Stimulated activated CD8-positive, alpha-beta memory T cell treated with anti-CD3 and anti-CD28 coated beads, Interleukin-4, amount 100 ng/mL, for 1 hour (primary cell): ENCODE measurements at places on chromosomes 3 and 15.

DNA sequence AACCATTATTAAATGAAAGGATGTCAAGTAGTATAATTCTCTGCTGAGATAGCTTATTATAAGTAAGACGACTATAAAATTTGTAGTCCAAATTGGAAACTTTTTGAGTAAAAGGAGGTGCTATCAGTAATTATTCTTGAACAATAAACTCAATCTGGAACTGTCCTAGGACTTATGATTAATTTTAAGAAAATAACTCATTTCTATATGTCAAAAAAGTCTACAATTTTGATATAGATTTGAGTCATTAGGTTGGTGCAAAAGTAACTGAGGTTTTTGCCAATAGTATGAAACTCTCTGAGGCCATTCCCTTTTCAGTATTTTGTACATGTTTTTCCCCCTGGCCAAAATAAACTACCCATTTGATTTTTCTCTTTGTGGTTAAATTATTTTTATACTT is 41.0 kb downstream of the LEKR1 start:
- no peak for DNase-seq

- no peak for DNase-seq
Observed at GRCh38 chr3:16130066-16130465, 44.4 kb upstream of the GALNT15 start.

DNA sequence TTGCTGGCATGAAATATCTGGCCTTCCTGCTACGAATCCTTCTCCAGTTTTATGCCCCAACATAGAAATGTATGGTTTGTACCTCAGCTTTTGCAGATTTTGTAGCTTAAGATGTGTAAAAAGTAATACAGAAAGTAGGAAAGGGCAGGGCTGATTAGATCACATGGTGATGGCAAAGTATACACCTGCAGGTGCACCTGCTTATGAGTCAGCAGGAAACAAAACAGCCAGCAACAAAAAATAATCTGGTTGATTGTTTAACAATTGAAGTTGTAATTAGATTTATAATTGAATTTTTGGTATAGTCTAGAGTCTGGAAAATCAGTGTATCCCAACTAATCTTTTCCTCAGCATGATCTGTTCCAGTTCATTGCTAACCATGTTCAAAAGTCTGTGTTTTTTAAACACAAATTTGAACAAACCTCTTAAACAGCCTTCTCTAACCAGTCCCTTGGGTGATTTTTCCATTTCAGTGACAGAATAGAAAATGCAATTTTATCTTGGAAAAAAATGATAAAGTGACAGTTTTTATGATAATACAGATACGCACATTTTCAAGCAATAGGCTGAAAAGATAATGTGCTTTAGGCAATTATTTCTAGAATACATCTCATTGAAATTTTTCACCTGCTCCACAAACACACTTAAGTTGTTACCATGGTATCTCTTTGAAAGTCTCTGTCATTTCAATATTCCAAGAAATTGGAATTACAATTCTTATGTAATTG is 477.4 kb downstream of the NAALADL2 start:
- no peak for DNase-seq

GRCh38 chr3:28406241-28406640 is 57.6 kb upstream of the AZI2 start:
- DNase-seq = no peak

DNA sequence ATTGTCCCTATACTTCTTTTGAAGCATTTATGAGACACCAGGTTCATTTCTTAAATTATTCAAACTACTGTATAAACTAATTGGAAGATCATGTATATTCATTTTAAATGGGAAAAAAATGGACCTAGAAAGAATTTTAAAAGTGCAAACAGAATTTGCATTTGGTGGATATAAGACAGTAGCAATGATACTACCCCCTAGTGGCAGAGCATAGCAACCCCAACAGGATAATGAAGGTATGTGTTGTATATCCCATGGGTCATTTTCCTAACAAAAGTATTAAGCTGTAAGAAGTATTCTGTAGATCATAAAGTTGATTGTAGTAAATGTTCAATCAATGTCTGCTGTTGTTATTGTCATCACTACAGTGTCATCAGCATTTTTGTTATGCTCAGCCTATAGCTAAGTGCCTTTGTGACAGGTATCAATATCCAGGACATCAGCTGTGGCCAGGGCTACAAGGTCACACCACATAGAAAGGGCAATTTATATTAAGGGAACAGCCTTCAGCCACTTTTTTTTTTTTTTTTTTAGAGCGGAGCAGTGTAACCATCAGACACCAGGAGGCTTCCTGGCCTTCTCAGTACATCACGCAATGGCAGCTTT is 175.8 kb downstream of the FOXB1 start:
- DNase-seq = no peak

DNA sequence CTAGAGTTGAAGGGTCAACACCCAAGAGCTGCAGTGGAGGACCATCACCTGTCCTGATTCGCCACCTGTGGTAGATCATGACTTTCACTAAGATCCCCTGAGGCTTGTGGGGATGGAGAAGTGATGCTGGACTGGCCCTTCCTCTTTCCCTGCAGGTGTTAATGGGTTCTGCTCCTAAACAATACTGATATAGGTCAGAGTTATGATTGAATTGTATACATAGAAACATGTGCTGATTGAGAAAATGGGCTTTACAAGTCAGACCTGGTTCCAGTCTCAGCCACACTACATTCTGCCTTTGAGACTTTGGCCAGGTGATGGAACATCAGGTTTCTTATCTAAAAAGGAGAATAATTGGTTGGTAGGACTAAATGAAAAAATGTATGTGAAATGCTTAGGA is 418.9 kb upstream of the TPRG1 start:
- DNase-seq = no peak

DNA sequence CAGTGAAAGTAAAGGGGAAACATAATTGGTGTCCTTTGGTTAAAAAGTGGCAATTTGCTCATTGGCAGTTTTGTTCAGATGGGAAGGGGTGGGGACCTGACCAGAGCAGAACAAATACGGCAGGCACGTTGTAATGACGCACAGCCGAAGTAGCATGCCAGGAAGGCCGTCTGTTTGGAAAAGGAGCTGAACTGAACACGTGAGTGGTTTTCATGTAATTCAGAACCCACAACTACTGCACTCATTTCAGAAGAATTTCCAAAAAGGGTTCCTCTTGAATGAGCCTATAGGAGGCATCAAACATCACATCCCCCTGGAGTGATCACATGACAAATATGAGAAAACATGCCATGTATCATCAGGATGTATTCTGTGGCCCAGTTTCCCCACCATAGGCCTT is 42.9 kb upstream of the LMCD1 start:
- DNase-seq = no peak
